D721Med (cell line): ENCODE measurements at places on chromosomes 2 and 18.

DNA sequence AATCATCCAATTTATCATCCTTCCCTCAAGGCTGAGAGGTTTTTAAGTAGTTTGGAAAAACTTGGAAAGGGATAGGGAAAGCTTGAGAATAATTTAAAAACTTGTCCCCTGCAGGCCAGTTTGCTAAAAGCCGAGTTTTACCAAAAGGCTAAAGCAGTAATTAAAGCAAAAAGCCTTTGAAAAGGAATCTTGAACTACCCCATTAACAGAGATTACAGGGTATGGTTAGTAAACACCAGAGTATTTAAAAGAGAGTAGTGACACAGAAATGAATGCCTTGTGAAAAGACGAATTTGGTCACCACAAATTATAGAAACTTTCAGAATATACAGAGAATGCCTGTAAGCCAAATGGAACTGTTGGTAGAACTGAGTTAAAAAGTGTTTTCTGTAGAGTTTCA, 85.0 kb downstream of the FMNL2 start:
- no peak for DNase-seq

- no peak for DNase-seq
Measured at GRCh38 chr2:168901003-168901402, at the start of gene G6PC2. G6PC2 (plus strand) TSS chr2:168901291; CDS start chr2:168901332, 41 bp downstream.

GRCh38 chr2:77046339-77046738, 475.8 kb downstream of the LRRTM4 start:
- no peak for DNase-seq

GRCh38 chr2:72926811-72927465, 9.6 kb downstream of the EMX1 start:
- peak; percentile 7 for DNase-seq

DNA sequence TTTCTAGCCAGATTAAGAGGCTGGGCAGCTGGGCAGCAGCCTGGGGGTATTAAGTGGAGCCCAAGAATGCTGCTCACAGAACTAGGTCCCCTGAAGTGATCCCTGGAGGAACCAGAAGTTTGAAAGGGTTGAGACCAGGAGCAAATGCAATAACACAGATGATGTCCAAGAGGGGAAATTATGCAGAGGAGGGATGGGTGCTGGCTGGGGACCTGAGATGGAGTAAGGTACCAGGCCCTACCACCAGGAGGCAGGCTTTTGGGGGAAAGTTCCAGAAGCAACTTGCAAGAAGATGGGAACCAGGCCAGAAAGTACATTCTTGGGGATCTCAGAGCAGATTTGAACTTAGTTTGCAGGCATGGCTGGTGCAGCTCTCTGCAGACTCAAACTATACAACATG, 175.1 kb downstream of the NCK2 start:
- DNase-seq: no peak
